ENCODE measurements at places on chromosomes 3 and 15.
A peak's percentile ranks its signal among the peaks of the same experiment; 100 is the strongest.

DNA sequence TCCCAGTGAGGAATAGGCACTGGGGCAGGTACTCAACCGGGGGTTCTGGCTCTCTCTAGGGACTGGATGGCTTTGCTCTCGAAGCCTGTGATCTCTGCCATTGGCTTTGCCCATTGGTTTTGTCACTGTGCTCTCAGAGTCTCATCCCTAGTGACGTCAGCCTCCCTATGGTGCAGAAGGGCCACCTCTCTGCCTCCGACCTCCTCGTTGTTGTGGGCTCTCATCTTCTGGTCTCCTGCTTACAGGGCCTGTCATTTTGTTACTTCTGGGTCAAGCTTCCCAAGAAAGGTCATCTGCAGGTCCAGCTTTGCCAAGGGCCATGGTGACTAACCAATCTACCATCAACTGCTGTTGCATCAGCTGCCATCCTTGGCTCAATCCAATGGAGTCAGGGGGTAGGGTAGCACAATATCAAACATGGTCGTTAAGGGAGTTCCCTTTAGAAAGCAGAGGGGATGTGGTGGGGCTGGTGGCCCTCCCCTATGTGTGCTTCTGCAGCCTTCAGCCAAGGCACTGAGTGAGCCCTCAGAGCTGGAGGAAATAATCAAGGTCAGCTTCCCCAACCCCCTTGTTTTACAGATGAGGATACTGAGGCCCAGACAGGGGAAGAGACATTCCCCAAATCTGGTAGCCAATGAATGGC is 13.4 kb upstream of the RAD18 start:
- H3K36me3 ChIP-seq: no peaks in the 10 kb centered on the region

GRCh38 chr3:70011582-70011981 is 12.0 kb downstream of the SAMMSON start:
- no peak overlapping the region for H3K27ac ChIP-seq
- no peaks in the 10 kb centered on the region for H3K4me1 ChIP-seq

DNA sequence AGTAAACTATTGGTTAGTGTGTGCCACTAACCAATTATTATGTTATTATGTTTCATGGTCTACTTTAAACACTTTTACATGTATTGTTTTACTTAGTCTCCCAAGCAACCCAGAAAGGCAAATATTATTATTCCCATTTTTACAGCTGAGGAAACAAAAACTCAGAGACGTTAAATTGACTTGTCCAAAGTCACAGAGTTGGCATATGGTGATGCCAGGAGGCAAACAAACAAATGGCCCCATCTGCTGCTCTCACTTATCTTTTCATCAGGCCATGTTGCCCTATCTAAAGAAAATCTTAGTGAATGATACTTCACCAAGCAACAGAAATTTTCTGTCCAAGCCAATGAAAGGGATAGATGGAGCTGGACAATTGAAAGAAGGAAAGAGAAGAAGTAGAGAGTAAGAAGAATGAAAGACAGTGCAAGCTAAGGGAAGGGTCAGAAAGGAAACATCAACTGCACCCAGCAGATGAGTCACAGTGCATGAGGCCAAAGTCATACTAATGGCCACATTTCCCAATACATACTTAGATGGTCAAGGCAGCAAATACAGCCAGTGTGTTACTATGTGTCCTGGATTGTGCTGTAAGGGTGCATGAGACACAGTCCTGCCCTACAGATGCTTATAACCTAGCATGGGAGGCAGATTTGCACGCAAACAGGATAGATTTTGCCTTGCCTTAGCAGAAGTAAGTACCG is 266.9 kb downstream of the KCNMB2 start:
- H3K4me3 ChIP-seq: no peak overlapping the region
- H3K27ac ChIP-seq: no peak overlapping the region
- DNase-seq: peak; percentile 59
- H3K4me1 ChIP-seq: no peaks in the 10 kb centered on the region
- no peaks in the 10 kb centered on the region for H3K27me3 ChIP-seq

DNA sequence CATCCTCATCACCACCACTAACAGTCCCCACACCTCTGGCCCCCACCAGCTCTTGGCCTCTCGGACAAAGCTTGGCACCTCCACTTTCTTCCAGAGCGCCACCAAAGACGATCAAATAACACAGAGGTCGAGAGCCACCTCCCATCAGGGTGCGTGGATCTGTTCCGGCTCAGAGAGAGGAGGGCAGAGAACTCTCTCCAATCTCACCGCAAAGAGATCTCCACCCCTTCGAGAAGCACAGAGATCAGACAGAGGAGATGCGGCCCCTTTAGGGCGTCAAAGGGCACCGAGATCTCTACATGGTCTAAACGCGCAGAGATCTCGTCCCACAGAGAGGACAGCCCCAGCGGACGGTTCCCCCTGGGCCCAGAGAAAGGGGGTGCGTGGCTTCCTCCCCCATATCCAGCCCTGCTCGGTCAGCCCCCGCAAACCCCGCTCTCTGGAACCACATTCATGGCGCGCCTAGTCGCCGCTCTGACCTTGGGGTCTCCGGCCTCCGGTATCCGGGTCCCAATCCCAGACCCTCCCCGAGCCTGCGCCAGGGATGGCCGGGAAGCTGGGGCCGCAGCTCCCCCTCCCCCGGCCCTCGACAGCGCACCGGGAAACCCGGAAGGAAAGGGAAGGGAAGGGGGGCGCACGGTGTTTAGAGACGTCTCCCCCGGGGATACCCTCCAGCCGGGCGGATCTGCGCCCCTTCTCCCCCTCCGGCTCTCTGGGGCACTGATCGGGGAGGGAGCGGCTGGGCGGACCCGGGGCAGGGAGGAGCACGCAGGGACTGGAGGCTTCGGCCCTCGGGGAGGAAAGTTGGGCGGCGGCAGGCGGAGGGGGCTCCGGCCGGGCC is 608 bp downstream of the SCN5A start:
- H3K4me1 ChIP-seq: peaks cover 15% of the 10 kb centered on the region
- no peak for DNase-seq
- H3K27ac ChIP-seq: no peak overlapping the region
- H3K36me3 ChIP-seq: no peaks in the 10 kb centered on the region

GRCh38 chr3:132545471-132545870 is 51.6 kb upstream of the ACKR4 start:
- no peaks in the 10 kb centered on the region for H3K27me3 ChIP-seq
- no peak overlapping the region for H3K4me3 ChIP-seq
- no peak overlapping the region for H3K27ac ChIP-seq
- peaks cover 7% of the 10 kb centered on the region for H3K4me1 ChIP-seq
- no peak for DNase-seq
- H3K36me3 ChIP-seq: peaks cover 5% of the 10 kb centered on the region

- H3K27ac ChIP-seq: no peak overlapping the region
- no peaks in the 10 kb centered on the region for H3K36me3 ChIP-seq
- DNase-seq: peak; percentile 29
- no peak overlapping the region for H3K4me3 ChIP-seq
Measured at GRCh38 chr3:21484057-21484827, 266.8 kb downstream of the ZNF385D start.

- H3K36me3 ChIP-seq: peaks cover 21% of the 10 kb centered on the region
- peaks cover 6% of the 10 kb centered on the region for H3K4me1 ChIP-seq
- H3K27ac ChIP-seq: peak overlapping the region; percentile 67
- no peak for DNase-seq
- H3K4me3 ChIP-seq: no peak overlapping the region
Measured at GRCh38 chr3:33401781-33402180, 38.4 kb downstream of the UBP1 start.

- H3K27ac ChIP-seq: no peak overlapping the region
- peaks cover 5% of the 10 kb centered on the region for H3K4me1 ChIP-seq
- no peak for DNase-seq
- no peaks in the 10 kb centered on the region for H3K36me3 ChIP-seq
- H3K27me3 ChIP-seq: peaks cover 66% of the 10 kb centered on the region
Measured at GRCh38 chr15:31308185-31308639, 18.4 kb upstream of the KLF13 start.

GRCh38 chr15:68373028-68373427 is 58.9 kb downstream of the ITGA11 start:
- H3K4me3 ChIP-seq: no peak overlapping the region
- no peak overlapping the region for H3K27ac ChIP-seq
- H3K27me3 ChIP-seq: no peaks in the 10 kb centered on the region
- DNase-seq: no peak

GRCh38 chr3:50610992-50611463 is 546 bp downstream of the CISH start:
- no peaks in the 10 kb centered on the region for H3K27me3 ChIP-seq
- H3K36me3 ChIP-seq: peaks cover 18% of the 10 kb centered on the region
- H3K27ac ChIP-seq: no peak overlapping the region
- peak overlapping the region; percentile 87 for H3K4me3 ChIP-seq
- H3K4me1 ChIP-seq: peaks cover 28% of the 10 kb centered on the region

- H3K27me3 ChIP-seq: no peaks in the 10 kb centered on the region
- H3K27ac ChIP-seq: no peak overlapping the region
- H3K36me3 ChIP-seq: no peaks in the 10 kb centered on the region
Measured at GRCh38 chr3:35908366-35909232, 269.3 kb downstream of the ARPP21 start.

DNA sequence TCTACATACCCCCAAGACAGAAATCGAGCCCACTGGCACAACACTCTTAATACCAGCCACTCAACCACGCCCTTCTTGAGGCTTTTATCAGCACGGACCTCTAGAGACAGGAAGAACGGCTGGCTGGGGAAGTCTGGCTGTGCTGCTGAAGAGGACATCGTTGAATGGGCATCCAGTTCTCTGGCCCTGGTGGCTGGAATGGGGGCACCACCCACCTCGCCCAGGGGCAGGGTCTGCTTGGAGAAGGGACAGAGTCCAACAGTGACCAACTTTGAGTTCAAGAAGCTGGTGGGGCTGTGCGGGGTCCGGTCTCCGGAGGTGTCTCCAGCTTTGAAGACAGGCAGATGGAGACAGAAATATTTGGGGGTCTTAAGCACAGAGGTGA is 77.5 kb downstream of the ATP10A start:
- H3K4me3 ChIP-seq: no peak overlapping the region
- peak overlapping the region; percentile 70 for H3K27ac ChIP-seq
- DNase-seq: no peak
- H3K4me1 ChIP-seq: peaks cover 32% of the 10 kb centered on the region
- no peaks in the 10 kb centered on the region for H3K27me3 ChIP-seq

DNA sequence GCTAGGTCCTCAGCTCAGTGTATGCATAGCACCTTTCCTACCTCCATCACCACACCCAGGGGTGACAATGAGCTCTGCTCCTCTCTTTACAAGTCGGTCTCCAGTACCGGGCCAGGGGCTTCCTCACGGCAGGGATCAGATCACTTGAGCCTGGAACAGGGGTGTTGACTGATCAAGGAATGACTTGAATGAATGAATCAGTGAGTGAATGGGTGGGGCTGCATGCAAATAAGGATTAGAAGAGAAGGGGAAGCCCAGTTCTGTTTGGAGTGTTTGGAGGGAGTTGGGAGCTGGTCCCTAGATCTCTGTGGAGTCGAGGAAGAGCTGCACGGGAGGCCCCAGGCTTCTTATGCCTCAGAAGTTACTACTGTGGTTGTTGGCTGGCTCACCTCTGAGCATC is 87.0 kb downstream of the TMEM266 start:
- H3K36me3 ChIP-seq: no peaks in the 10 kb centered on the region
- H3K27ac ChIP-seq: no peak overlapping the region
- peaks cover 72% of the 10 kb centered on the region for H3K27me3 ChIP-seq

DNA sequence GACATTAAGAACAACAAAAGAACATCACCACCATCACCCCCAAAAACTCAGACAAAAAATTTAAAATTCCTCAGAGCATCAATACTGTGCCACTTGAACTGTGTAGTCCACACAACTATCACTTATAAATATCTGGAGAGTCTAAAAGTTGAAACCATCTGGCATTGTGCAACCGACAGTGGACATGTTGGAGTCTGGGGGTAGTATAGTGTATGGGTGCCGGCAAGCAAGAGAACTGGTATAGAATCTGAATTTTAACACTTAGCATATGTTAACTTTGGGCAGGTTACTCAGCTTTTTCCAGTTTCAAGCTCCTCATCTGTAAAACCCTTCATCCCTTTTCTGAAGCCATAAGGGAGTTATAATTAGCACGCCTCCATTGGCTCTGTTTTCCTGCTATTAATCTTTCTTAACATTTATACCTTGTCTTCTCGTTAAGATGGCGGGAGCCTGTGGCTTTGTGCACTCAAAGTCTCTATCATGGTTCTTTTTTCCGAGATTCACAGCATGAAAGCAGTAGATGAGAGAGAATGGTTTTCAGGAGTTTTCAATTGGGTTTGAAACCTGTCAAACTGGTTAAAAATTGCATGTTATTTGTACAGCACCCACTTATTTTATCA is 255.7 kb upstream of the TBL1XR1 start:
- no peak for DNase-seq
- H3K27me3 ChIP-seq: no peaks in the 10 kb centered on the region
- H3K27ac ChIP-seq: no peak overlapping the region
- H3K4me1 ChIP-seq: peaks cover 7% of the 10 kb centered on the region
- H3K4me3 ChIP-seq: no peak overlapping the region

DNA sequence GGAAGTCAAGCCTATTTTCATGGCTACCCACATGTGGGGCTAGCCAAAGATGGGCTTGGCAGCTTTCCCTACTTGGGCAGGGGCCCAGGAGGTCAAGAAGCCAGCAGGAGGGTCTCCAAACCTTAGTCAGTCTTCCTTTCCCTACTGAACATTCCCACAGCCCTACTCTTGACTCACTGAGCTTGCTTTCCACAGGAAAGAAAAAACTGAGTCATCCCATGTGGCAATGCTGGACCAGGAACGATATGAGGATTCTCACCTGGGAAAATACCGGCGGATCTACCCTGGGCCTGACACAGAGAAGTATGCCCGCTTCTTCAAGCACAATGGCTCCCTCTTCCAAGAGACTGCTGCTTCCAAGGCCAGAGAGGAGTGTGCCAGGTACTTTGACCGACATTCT is 3.7 kb upstream of the NGRN start:
- no peaks in the 10 kb centered on the region for H3K27me3 ChIP-seq
- H3K4me1 ChIP-seq: no peaks in the 10 kb centered on the region
- no peaks in the 10 kb centered on the region for H3K36me3 ChIP-seq

- H3K4me3 ChIP-seq: no peak overlapping the region
- peak; percentile 49 for DNase-seq
- H3K4me1 ChIP-seq: peaks cover 12% of the 10 kb centered on the region
Measured at GRCh38 chr3:194396859-194397756, 2.0 kb downstream of the GP5 start.

GRCh38 chr3:17151598-17152373 is 267.0 kb downstream of the PLCL2 start:
- no peaks in the 10 kb centered on the region for H3K27me3 ChIP-seq
- no peak for DNase-seq
- peaks cover 7% of the 10 kb centered on the region for H3K4me1 ChIP-seq
- peaks cover 27% of the 10 kb centered on the region for H3K36me3 ChIP-seq
- H3K4me3 ChIP-seq: no peak overlapping the region
- no peak overlapping the region for H3K27ac ChIP-seq

- H3K27ac ChIP-seq: peak overlapping the region; percentile 8
- no peak for DNase-seq
- no peaks in the 10 kb centered on the region for H3K27me3 ChIP-seq
- peaks cover 6% of the 10 kb centered on the region for H3K36me3 ChIP-seq
Measured at GRCh38 chr3:160545504-160545871, 19.9 kb downstream of the KPNA4 start.

- DNase-seq: no peak
- no peaks in the 10 kb centered on the region for H3K27me3 ChIP-seq
- no peaks in the 10 kb centered on the region for H3K36me3 ChIP-seq
- no peak overlapping the region for H3K4me3 ChIP-seq
- H3K4me1 ChIP-seq: no peaks in the 10 kb centered on the region
Measured at GRCh38 chr15:62867844-62868243, 174.7 kb upstream of the TPM1 start.

All from mesenchymal stem cell (in vitro differentiated cells and primary cell).